CD8-positive, alpha-beta memory T cell (primary cell): ENCODE measurements at places on chromosomes 12 and 14.

- no peak for DNase-seq
Measured at GRCh38 chr12:111328138-111328537, 40.8 kb downstream of the PHETA1 start.

GRCh38 chr12:42204819-42205218 lies 33.2 kb downstream of the YAF2 start:
- no peak for DNase-seq

DNA sequence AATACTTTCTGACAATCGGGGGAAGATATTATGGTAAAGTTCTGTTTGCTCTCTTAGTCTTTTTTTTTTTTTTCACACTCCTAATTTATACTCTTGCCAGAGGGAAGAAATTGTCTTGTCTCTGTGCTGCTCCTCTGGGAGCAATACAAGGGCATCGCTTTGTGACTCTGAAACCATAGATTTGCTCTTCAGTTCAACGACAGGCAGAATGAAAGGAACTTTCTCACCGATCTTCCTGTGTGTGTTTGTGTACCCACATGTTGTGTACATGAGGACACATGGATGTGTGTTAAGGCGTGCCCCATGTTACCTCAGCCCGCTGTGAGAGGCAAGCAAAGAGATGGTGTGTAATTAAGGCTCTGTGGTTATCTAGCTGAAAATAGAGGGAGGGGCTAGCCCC lies 457.6 kb downstream of the EGLN3 start:
- DNase-seq = no peak

- peak; percentile 10 for DNase-seq
Measured at GRCh38 chr12:39272871-39273655, 169.9 kb downstream of the KIF21A start.

GRCh38 chr12:111445726-111446581 lies 40.2 kb downstream of the SH2B3 start:
- no peak for DNase-seq

DNA sequence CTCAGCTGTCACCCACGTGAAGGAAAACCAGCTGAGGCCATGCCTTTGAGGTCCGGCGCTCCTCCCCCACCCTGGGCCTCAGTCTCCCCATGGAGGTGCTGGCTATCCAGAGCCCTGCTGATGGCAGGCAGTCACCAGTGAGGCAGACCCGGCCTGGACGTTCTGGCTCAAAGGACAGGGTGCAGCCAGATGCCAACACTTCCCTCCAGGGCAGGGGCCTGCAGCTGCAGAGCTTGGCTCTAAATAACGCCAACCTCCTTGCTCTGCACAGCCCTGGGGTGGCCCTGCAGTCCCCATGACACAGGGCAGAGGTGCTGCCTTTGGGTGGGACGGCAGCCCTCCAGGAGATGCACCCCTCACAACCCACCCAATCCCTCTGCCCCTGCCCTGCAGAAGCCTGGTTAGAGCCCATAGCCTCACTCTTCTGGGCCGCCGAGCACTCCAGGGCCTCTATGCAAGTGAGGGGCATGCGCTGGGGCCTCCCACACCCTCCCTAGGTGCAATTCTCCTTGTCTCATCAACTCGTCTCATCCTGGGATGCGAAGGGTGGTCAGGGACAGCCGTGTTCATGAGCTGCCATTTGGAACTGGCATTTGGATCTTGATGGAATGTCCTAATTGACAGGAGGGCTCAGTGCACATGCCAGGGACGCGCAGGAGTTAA lies 30.4 kb downstream of the CCDC85C start:
- no peak for DNase-seq

- DNase-seq = no peak
Measured at GRCh38 chr14:37655418-37655817, 60.0 kb downstream of the TTC6 start.
